ENCODE measurements at places on chromosomes 6 and 20.

DNA sequence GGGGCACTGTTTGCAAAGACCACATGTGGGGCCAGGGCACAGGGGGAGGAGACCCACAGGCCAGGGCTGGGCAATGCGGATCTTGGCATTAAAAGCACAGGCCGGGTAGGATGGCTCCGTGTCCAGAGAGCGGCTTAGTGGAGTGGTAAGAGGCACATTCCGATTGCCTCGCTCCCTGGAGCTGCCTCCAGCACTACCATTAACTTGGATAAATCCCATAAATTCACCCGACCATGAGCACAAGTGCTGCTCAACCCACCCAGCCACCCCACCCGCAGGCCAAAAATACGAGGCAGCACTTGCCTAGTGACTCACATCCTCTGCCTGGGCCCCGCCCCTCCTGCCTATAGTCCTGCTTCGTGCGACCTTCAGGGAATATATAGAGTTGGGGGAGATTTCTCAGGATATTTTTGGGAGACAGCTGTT is 67.5 kb upstream of the QKI start:
- no peak for DNase-seq

GRCh38 chr6:11653028-11653583 is 115.6 kb downstream of the TMEM170B start:
- DNase-seq: peak; percentile 68

DNA sequence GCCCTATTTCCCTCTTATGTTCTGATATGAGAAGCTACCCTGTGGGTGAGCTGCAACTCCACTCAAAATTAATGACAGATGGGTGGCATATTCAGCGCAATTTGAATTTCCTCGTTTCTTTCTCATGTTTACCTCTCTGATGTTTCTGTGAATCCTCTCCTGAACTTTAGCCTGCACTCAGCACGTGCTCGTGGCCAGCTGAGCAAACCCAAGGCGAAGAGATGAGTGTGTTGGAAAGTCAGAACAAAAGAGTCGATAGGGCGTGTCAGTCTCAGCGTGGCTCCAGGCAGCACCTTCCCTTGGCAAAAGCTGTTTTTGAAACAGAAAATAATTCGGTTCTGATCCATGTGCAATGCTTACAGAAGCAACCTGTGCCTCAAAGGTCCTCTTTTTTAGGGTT is 226.1 kb upstream of the GMDS start:
- DNase-seq: no peak

DNA sequence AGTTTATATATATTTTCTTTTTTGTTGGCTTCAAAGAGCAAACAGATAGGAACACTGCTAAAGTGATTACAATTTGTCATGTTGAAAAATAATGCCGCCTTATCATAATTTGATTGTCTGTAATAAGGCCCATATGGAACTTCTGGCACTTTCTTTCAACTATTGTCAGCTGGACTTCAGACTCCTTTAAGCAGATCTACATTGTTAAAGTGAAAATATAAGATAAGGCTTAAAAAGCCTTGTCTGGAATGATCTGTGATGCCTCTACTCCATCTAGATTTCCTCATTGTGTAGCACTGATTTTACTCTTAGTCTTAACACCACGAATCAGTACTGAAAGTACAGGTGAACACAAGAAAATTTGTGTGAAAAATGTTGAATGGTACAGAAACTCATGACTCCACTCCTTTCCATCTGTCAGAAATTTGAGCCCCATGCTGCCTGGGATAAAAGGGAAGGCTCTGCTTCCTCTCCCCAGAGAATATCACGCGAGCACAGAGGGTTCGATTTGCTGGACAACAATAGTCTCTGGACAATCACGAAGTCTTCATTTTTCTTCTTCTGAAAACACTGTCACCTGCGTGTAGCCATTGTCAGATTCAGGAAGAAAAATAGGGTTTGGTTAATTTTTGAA is 56.0 kb downstream of the BCAS1 start:
- DNase-seq: no peak

GRCh38 chr6:69974193-69974592 is 107.8 kb downstream of the COL19A1 start:
- peak; percentile 14 for DNase-seq

- DNase-seq: no peak
Measured at GRCh38 chr6:168934660-168935627, 318.7 kb downstream of the THBS2 start.

DNA sequence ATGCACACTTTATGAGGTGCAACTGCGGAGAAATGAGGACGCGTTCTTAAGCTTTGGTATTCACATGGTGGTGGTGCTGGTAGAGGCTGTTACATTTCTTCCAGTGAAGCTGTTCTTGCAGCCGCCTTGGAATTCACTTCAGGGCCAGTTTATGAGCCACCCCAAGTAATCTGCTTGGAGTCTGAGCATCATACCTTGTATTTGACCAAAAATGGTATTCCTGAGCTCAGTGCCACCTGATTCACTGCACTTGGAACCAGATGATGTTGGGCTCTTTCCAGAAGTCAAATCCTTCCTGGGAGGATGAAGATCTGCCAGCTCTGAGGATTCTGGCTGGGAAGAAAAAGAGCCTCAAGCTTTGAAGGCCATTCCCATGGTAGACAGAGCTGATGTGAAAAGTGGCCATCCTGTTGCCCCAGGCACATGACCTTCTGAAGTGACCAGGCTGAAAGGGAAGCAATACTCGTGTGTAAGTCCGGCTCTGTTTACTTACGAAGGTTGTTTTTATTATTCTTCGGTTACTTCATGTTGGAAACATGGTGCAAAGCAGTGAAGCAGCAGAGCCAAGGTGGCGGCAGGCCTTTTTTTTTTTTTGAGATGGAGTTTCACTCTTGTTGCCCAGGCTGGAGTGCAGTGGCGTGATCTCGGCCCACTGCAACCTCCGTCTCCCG is 7.7 kb downstream of the MANBAL start:
- no peak for DNase-seq

Measured in kidney (tissue), 22 donors.